ENCODE measurements at places on chromosomes 5 and 9.

DNA sequence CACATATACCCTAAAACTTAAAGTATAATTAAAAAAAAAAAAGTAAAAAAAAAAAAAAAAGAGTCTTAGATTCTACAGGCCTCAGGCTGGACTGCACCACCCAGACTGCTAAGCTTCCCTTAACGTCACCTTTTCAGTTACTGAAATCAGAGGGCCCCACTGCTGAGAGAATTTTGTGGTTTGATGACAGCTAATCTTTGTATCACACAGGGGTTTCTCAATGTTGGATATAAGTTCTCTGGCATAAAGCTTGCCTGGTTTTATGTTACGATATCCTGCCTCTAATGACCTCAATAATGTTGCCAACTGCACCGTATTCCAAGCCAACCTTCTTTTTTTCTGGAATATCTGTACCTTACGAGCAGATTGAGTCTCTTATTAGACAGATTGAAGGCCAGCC is 43.1 kb upstream of the C6 start:
- peak; percentile 0 for DNase-seq

DNA sequence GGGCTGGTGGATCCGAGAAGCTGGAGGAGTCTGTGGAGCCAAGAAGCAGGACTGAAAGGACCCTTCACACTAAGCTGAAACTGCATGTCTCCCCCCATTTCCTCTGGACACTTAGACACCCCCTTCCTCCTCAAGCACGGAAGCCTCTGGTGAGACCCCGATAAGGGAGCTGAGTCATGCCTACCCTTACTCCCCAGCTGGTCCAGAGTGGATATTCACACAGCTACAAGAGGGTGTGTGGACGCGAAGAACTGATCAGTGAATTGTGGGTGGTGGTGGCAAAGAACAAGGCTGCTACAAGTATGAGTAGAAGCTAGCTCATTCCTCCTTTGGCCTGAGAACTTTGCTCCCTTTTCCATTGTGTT is 4.3 kb downstream of the TLN1 start:
- DNase-seq, result no peak

DNA sequence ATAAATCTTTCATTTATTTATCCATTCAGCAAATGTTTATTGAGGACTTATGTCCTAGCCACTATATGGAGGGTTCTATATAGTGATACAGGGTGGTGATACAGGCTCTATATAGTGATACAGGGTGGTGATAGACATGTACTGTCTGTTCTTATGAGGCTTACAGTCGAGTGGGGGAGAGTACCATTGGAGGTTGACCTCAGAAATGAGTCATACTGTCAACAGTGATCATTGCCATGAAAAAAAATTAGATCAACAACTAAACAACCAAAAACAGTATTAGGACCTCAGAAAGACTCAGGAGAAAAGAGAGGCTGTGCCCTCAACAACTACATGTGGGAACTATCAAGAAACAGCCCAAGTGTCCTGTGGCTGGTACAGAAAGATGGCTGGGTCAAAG is 22.0 kb downstream of the PAPPA start:
- no peak for DNase-seq

DNA sequence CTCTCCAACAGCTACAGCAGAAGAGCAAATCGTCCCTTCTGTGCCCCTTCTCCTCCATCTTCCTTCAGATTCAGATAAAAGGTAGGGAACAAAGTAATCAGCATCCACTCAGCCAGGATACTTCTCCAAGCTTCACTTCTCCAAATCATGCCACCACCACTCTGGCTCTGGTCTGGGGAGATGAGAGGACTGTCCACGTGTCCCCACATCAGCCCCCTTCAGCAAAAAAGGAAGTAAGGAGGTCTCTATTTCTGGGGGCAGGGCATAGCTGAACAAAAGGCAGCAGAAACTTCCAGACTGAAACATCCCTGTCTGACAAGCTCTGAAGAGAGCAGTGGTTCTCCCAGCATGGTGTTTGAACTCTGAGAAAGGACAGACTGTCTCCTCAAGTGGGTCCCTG is 116.9 kb downstream of the C5orf15 start:
- DNase-seq, result no peak

GRCh38 chr5:140225396-140225795 is 50.4 kb downstream of the CYSTM1 start:
- DNase-seq, result no peak

DNA sequence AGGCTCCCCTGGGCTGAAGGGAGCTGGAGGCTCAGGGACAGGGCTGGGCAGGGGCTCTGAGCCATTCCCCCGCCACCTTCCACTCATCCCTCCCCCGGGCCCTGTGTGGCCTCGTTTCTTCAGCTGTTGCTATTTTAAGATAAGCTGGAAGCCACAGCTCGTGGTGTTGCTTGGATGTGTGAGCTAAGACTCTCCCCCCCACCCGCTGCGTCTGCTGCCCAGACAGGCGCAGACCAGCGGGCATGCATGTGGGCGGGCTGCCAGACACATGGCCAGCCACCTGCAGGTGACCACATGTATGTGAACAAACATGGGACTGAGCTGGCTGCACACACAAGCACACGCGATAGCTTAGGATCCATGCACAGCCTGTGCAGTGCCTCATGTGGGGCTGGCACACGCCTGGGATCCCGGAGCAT is 8.7 kb downstream of the SNCB start:
- DNase-seq, result no peak

DNA sequence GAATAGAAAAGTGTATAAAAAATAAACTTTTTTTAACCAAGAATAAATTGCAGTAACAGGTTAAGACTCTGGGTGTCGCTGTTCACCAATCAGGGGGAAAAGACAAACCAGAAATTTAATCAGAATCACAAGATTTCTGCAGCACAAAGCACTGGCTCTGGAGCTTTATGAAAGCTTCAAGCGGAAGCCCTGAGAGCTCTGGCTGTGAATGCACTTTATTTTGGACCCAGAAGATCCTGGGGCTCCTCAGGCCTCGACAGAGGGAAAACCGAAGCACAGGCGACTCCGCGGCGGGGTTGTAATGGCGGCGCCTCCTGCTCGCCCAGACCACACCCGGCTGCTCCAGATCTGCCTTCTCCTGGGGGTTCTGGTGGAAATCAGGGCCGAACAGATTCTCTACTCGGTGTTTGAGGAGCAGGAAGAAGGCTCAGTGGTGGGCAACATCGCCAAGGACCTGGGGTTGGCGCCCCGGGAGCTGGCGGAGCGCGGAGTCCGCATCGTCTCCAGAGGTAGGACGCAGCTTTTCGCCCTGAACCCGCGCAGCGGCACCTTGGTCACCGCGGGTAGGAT is at the start of gene PCDHGA4:
PCDHGA4 (plus strand) TSS at position 122 of the 570 bp plus-strand sequence; CDS start at position 209, 87 bp downstream.
- no peak for DNase-seq

GRCh38 chr5:109690242-109690974 is 681 bp downstream of the MAN2A1 start:
- peak; percentile 23 for DNase-seq

DNA sequence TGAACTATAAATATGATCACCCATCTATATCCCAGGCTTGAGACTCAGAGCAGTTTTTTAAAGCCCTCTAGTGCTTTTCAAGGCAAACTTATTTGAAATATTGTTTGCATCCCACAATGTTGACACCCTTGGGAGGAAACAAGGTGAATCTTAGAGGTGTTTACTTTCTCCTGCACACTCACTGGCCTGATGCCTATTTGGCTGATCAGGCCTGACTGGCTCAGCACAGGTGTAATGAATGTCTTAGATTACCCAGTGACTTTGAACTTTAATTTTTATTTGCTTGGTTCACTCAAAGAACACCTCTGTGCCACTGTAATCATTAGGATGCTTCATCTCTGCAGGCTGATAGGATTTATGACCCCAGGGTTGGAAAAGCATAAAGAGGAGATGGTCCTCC is 158.3 kb downstream of the KCTD16 start:
- DNase-seq, result no peak

- DNase-seq, result no peak
These were observed 62.7 kb downstream of the RAB14 start for GRCh38 chr9:121138973-121139372.

- DNase-seq, result peak; percentile 8
These were observed 333.3 kb downstream of the MAT2B start for GRCh38 chr5:163838738-163839137.

- DNase-seq, result peak; percentile 75
These were observed 116.1 kb upstream of the ACTBL2 start for GRCh38 chr5:57598756-57599155.

DNA sequence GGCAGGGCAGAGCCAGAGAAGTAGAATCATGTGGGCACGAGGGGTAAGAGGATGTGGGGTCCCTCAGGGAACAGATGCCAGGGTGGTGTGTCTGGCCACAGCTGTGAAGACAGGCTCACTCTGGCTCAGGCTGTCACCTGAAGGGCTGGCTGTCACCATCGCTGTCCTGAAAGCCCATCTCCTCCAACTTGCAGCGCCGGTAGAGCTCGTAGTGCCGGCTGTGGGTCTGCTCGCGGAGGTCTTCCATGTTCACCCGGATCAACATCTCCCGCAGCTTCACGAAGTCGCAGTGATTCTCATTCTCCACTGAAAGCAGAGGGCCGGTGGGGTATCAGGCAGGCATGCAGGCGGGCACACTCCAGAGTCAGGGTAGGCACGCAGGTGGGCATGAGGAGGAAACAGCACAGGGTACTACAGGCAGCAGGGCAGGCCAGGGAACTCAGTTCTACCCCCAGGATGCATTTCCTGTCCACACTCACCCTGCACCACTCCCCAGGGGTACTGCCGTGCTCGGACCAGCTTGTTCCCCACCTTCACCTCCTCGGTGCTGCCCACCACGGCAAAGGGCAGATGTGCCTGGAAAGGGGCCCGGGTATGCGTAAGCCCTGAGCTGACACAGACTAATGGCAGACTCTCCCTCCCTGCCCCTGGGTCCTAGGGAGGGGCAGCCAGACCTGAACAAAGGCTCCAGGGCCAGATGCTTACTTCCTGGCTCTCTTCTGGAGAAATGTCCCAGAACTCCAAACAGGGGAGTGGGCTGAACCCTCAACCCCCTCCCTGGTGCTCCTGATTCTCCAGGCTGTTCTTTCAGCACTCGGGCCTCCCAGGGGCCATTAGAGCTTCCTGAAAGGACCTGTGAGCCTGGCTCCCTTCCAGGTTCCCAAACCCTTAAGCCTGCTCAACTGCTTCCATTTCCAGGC is 14.4 kb downstream of the CCNI2 start:
- no peak for DNase-seq

DNA sequence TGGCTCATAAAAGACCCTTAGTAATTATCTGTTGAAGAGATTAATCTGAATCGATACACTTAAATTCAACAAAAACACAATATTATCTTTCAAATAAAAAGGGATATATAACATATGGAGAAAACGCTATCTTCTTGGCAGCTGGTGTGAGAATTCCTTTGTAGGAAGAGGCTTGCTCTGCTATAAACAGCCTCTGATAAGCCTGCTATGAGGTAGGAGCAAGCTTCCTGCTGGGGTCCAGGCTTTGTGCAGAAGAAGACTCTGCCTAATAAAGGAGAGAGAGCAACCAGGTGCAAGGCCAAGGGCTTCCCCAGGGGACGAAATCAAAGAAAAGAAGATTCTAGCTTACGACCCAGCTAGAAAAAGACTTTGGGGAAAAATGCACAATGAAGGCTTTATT is 43.3 kb upstream of the SSBP2 start:
- DNase-seq, result no peak

DNA sequence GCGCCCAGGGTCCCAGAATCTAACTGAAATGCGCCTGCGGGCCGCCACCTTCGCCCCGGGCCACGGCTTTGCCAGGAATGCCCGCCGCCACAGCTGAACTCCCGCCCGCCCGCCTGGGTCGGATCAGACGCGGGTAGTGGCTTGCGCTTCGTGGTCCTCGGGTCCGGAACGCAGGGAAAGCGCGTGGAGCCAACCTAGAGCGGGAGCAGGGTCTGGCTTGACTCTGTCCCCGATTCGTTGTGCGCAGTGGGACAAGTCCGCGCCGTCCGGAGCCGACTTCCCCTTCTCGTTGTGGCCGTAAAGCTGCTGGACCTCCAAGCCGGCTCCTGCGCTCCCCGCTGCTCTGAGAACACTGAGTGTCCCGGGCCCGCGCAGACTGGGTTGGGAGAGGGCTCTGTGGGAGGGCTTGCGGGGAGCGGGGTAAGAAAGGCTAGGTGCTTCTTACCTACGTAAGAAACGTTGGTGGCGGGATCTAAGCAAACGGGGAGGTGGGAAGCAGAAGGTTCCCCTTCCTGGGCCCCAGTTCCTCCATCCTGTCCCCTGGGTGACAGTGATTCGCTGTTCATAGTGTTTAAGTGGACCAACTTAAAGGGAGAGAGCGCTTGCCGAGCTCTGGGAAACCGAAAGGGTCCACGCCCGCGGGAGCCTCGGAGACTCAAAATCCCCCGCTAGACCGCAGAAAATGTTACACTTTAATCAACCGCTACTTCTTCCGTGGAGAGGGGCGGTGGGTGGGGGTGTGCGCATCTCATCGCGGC is 4.4 kb upstream of the FOXE1 start:
- DNase-seq, result no peak

DNA sequence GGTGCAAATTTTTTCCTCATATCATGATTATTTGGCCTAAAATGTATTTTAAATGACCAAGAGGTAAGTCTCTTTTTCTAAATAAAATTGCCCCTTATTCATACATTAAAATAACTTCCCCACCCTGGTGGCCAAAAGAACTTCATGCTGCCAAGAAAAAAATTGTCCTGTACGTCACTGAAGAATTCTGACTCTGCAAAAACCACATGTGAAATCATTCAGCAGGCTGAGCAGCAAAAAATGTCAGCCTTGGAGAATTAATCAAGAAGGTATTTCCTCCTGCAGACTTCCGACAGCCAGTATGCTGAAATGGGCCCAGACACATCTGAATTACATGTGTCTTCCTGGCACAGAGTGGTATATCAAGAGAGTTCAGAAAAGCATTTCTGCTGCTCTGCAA is 94.6 kb upstream of the HMHB1 start:
- peak; percentile 97 for DNase-seq

DNA sequence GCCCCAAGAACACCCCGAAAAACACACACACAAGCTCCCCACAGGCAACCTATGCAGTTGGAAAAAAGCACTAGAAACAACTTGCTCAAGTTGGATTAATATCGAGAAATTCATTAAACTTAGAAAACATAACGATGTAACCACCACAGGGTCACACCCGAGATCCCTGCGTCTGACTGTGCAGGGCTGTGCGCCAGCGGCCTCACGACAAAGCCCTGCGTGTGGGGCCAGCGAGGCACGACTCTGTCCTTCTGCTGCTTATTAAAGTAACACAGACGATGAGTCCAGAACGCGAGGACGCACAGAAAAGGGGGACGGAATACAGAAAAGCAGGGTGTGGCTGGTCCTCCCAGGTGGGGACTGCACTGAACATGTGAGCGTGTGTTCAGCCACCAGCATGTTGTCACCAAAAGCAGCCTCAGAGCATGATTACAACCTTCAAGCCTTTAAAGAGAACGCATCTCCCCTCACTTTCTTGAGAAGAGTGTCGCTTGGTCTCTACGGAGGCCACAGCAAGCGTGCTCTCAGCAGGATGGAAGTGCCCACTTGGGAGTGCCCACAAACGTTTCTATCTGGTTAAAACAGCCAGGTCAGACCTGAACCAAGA is 14.4 kb downstream of the SLC12A7 start:
- no peak for DNase-seq

- DNase-seq, result no peak
These were observed 206.4 kb downstream of the AOPEP start for GRCh38 chr9:94932652-94933510.

- no peak for DNase-seq
These were observed 185.8 kb downstream of the DEPDC1B start for GRCh38 chr5:60514152-60514551.
